ENCODE measurements at places on chromosomes 16 and 17.

DNA sequence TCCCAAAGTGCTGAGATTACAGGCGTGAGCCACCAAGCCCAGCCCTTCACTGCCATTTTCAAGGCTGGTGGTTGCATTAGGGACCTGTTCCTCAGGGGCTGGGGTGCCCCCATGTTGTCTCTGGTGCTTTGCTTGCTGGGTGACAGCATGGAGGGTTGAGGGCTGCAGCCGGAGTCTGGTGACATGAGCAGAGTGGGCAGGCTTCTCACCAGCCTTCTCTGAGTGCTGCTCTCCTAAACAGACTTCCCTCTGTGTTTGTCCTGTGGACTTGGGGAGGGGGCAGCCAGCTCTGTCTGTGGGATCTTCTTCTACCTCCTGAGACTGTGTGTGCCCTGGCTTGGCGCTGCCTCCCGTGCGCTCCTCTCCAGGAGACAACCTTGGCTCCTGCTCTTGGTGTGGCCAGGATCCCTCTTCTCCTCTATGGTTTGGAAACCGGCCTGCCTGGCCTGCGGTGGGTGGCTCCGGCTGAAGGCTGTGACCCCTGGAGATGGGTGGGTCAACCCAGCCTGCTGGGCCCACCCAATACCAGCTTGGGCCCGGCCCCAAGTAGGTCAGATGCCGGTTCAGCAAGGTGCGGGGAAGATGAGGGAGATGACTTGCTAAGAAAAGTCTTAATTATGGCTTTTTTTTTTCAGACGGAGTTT lies 72.1 kb downstream of the PDPK1 start:
- DNase-seq = no peak

GRCh38 chr17:61410141-61411010 lies 10.7 kb downstream of the TBX2 start:
- DNase-seq = peak; percentile 61

DNA sequence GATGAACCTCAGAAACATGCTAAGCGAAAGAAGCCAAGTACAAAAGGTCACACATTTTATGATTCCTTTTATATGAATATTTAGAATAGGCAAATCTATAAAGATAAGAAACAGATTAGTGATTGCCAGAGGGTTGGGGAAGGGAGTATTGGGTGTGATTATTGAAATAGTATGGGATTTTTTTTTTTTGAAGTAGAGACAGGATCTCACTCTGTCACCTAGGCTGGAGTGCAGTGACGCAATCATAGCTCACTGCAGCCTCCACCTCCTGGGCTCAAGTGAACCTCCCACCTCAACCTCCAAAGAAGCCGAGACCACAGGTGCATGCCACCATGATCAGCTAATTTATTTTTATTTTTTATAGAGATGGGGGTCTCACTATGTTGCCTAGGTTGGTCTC lies 35.7 kb downstream of the MEOX1 start:
- DNase-seq = no peak

- no peak for DNase-seq
These were observed 643 bp upstream of the HOXB3 start for GRCh38 chr17:48590607-48591161.

GRCh38 chr16:77549876-77550275 lies 115.0 kb upstream of the ADAMTS18 start:
- no peak for DNase-seq

GRCh38 chr16:86398201-86398600 lies 112.1 kb upstream of the FOXF1 start:
- DNase-seq = no peak

DNA sequence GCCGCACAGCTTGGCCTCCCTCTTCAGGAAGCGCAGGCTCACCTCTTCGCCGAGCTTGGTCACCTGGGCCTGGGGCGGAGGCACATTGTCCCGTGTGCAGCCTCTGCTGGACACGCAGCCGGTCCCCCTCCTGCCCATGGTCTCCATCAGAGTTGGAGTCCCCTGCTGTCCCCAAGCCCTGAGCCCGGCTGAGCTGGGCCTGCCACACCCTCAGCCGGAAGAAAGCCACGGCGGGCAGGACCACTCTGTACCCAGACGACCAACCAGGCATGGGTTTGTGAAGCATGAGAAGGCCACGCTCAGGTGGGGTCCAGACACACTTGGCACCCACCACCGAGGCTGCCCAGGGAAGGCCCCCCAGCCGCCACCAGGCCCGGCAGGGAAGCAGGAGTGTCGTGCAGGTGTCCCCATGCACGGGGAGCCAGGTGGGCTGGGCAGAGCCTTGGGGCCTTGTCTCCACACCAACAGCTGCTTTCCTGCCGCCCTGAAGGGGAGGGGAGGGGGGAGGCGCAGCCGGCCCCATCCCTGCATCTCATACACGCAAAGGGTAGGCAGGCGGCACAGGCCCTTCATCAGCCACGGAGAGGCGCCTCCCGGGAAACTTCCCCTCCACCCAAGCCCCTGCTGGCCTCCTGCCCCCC lies 5.2 kb downstream of the CCDC154 start:
- no peak for DNase-seq

DNA sequence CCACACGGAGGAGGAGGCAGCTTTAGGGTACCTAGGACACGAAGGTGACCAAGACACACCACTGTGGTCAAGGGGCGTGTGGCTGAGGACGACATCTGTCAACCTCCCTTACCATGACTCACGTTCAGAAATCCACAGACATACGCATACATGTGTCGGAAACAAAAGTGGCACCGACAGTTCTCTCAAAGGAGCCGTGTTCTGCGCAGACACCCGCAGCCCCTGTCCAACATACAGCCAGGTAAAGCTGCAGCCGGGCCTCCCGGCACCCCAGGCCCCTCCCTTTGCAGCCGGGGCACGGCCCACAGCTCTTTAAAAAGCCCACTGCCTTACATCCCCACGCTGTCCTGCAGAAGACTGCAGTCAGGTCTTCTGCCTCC lies 40.5 kb upstream of the KLHDC4 start:
- no peak for DNase-seq

DNA sequence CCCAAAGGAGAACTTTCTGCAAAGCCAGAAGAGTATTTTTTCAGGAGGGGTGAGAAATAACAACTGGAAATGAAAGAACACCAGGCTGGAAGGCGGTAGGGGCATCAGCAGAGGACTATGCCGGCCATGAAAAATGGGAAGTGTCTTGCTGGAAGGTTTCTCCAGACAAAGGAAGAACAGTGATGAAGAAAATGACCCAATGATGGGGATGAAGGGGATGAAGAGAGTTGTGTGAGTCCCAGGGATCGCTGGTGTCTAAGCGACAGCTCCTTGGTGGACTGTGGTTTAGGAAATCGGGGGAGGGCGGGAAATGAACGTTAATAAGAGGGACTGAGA lies 623 bp downstream of the TTLL6 start:
- no peak for DNase-seq

- DNase-seq = no peak
These were observed 19.7 kb upstream of the RCVRN start for GRCh38 chr17:9924735-9925191.

DNA sequence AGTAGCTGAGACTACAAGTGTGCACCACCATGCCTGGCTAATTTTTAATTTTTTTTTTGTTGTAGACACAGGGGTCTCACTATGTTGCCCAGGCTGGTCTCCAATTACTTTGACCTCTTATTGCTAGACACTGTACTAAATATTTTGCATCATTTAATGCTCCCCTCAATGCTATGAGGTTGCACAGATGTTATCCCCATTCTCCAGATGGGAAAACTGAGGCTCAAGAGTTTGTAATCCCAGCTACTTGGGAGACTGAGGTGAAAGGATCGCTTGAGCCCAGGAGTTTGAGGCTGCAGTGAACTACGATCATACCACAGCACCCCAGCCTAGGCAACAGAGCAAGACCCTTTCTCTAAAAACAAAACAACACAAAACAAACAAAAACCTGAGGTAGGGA lies 443.3 kb upstream of the C16orf82 start:
- no peak for DNase-seq

DNA sequence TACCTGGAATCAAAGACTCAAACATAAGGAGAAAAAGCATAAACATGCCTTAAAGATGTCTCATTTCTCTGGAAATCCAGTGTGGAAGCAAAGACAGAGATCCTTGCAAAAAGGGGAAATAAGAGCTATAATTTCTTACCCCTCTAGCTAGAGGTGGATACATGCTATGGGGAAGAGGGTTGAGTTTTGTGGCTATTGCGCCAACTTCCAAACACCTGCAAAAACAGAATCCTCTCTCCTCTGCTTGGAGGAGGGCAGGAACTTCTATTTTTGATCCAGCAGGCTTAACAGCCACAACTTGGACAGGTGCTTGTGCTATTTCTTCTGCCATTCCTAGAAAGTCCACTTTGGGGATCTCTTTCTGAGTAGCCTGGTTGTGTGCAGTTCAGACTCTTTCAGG lies 21.5 kb upstream of the NUDT7 start:
- DNase-seq = no peak

GRCh38 chr16:79554912-79555311 lies 45.6 kb downstream of the MAF start:
- DNase-seq = no peak

DNA sequence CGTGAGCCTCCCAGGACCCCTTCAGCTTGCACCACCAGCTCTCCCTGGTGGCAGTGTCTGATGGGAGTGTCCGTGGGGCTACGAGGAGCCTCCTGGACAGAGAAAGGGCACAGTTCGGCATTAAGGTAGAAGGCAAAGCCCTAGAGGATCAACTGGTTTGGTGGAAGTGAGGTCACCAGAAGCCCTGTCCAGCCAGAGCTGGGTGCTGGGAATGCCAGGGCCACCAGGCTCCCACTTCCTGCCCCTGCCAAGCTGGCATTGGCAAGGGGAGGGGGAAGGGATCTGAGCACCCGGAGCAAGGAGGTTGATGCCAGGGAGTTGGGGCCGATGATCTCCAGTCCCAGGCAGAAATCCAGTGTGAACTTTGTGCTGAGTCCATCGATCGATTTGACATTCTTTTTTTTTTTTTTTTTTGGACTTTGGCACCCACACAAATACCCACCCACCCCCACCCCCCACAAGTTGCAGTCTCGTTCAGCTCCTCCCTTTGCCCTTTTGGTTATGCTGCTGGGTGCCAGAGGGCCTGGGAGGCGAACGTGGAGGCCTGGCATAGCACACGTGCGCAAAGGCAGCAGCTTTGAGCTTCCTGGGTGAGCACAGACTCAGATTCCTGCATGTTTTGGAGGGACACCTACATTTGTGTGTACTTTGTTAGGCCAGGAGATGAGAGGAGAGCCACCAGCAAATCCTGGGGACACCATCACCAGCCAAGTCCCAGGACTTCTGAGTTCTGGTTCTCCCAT lies 2.1 kb downstream of the NHERF1 start:
- no peak for DNase-seq

GRCh38 chr17:43349142-43349541 lies 49.7 kb upstream of the ARL4D start:
- no peak for DNase-seq

- DNase-seq = no peak
These were observed 2.6 kb downstream of the TMEM220 start for GRCh38 chr17:10727192-10727591.

DNA sequence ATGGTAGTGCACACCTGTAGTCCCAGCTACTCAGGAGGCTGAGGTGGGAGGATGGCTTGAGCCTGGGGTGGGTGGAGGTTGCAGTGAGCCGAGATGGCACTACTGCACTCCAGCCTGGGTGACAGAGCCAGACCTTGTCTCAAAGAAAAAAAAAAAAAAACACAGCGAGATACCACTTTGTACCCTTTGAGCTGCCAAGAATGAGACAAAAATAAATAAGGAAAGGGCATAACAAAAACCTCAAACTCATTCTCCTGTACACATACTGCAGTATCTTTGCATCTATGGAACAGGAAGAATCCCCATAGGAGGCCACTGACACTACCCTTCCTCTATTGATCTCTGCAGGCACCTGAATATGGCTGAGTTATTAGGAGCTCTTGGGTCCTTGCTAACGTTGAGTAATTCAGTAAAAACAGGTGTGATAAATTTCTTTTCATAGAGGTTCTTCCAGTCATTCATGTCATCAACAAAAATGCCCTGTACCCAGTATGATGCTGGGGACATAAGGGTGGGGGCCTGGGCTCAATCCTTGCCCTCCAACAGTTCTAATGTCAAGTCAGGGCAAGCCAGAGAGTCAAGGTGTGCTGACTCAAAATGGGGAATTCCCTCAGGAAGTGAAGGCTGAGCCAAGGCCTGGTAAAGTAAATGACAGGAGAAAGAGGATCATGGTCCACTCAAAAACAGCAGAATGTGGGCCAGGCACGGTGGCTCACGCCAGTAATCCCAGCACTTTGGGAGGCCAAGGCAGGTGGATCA lies 26.9 kb downstream of the RANBP10 start:
- no peak for DNase-seq

GRCh38 chr17:11239379-11239970 lies 1.5 kb upstream of the SHISA6 start:
- no peak for DNase-seq

- DNase-seq = no peak
These were observed 6.2 kb downstream of the ITGAE start for GRCh38 chr17:3794557-3795389.

DNA sequence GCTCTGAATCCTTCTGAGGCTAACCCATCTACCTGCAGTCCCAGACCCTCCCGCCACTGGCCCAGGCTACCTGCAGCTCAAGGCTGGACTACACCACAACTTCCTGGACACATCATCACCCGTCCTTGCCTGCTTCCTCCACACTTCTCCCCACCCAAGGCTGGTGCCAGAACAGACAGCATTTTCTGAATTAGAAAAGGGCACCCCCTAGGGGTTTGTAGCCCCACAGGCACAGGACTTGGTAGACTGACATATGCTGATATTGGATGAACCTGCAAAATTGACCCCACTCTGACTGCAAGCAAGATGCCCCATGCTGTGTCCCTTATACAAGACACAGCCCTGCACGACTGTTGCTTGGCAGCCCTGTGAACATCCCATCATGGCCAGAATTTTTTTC lies 271.5 kb upstream of the C16orf82 start:
- no peak for DNase-seq

GRCh38 chr16:87253536-87253935 lies 63.7 kb downstream of the C16orf95 start:
- DNase-seq = no peak

GRCh38 chr16:85231959-85232358 lies 119.7 kb upstream of the CIBAR2 start:
- DNase-seq = no peak

DNA sequence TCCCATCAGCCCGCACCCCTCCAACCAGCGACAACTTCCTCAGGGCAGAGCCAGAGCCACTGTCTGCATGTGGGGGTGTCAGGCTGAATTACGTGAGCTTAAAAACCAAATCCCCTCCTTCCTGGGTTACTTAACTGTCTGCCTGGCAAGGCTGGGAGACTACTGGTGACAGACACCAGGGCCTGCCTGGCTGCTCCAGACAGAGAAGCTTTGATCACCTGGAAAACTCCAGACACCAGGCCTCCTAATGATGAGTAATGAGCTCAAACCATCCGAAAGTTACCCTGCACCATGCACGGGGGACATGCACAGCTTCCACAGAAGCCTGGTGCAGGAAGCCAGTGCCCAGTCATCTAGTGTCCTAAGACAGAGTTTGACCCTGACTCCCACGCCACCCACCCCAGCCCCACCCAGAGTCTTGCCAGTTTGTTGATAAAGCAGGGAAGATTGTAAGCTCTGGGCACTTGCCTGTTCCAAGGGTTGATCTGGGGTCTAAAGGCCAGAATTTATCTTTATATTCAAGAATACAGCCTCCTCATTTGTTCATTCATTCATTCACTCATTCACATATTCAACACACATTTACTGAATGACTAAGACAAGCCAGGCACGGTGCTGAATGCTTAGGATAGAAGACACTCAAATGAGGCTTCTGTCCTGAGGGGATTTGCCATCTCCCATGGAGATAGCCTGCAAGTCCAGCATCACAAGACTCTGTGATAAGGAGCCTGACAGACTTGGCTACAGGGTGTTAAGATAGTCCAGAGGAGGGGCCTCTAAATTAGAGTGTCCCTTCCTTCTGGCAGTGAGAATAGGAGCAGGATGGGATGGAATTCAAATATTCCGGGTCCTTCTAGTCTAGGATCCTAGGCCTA lies 7.2 kb upstream of the CCDC182 start:
- DNase-seq = no peak

All from stimulated activated CD4-positive, alpha-beta T cell treated with anti-CD3 and anti-CD28 coated beads, Interleukin-1b, Interleukin-23, amount 100 ng/mL, for 24 hours (primary cell).